ENCODE measurements at places on chromosomes 13 and 19.

DNA sequence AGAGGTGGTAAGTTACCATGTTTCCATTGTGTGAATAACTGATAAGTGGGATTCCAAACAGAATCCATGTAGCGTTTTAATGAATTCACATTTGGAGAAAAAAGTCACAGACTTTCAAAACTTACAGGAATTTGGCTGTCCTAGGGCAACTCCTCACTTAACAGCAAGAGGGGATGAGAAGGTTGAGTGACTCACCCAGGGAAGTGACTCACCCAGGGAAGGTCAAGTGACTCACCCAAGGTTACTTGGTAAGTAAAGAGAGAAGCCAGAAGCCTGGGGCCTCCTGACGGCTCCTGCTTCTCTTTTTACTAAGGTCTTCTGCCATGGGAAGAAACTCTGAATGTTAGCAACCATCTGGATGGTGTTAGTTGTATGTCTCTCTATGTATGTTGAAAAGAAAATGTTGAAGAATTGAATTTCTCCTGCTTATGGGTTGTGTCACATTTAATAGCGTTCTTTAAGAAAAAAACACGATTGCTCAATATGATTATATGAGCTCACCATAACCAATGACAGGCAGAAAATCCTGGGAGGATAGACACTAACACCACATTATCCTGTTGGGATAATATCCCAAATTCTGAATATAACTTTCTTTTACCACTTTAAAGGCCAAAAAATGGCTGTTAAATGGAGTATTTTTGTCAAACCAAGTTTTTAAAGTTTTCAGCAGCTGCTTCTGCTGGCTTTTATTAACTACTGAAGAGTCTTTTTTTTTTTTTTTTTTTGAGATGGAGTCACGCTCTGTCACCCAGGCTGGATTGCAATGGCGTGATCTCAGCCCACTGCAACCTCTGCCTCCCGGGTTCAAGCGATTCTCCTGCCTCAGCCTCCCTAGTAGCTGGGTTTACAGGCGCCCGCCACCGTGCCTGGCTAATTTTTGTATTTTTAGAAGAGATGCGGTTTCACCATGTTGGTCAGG, 195.6 kb downstream of the GGACT start:
- peak; percentile 99 for DNase-seq

DNA sequence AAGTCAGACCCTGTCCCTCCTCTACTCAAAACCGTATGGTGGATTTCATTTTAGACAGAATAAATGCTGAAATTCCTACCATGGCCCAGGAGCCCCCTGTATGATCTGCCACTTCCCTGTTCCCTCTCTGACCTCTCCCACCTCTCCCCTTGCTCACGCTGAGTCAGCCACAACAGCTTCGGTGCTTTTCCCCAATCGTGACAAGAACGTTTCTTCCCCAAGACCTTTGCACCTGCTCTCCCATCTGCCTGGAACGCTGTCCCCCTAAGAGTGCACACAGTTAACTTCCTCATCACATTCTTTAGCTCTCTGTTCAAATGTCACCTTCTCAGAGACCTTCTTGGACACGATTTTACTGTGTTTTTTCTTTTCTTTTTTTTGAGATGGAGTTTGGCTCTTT, 2.3 kb downstream of the VRK3 start:
- DNase-seq: no peak

DNA sequence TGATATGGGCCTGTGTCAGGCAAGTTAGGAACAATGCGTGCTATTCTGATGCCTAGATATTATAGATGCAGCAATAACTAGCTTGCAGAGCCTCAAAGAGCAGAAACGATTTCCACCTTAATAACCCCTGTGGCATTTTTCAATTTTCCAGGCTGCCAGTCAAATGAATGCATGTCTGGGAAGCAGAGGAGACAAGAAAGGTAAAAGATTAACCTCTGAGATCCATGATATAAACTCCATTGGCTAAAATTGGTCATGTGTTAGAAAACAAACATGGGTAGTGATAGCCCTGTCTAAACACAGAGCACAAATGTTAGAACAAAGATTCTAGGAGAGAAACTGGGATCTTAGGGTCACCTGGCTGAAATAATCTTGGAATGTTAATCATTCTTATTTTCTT, 811.1 kb downstream of the DIAPH3 start:
- DNase-seq: no peak

- DNase-seq: no peak
Measured at GRCh38 chr19:27679905-27680304, 1533.0 kb downstream of the UQCRFS1 start.

- DNase-seq: no peak
Measured at GRCh38 chr13:46355901-46356590, 31.0 kb downstream of the RUBCNL start.

DNA sequence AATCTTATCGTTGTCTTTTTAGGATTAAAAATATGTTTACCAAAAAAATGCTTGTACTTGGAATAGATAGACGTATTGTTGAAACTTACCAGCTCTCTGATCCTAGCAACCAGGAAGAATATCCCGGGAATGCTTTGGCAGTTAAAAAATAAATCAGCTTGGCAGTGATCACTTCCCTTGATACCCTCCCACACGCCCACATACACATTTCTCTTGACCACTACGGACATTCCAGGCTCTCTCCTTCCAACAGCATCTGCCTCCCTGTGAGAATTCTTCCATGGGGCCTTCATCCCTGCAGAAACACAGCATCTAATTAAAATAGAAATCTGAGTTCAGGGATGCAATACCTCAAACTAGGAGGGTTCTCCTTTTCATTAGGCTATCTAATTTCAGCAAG, 57.9 kb downstream of the THSD1 start:
- DNase-seq: peak; percentile 53

DNA sequence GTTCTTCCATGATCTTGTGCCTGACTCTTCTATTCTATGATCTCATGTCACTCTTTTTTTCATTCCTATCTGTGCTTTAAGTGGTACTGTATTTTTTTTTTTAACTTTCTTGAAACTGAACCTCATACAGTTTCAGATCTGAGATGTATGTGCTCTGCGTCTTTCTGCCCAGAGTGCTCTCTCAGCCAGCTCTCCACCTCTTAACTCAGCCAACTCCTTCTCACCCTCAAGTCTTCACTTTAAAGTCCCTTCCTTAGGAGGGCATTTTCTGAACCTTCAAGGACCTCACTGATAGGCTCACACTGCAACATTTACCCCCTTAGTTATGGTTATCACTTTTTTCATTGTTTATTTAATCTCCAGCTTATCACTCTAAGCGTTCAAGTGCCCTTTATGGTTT, 158.7 kb downstream of the IRS2 start:
- no peak for DNase-seq

- DNase-seq: no peak
Measured at GRCh38 chr13:44435919-44436510, 62.4 kb downstream of the SERP2 start.

- no peak for DNase-seq
Measured at GRCh38 chr19:33686262-33686661, 64.5 kb downstream of the CHST8 start.

DNA sequence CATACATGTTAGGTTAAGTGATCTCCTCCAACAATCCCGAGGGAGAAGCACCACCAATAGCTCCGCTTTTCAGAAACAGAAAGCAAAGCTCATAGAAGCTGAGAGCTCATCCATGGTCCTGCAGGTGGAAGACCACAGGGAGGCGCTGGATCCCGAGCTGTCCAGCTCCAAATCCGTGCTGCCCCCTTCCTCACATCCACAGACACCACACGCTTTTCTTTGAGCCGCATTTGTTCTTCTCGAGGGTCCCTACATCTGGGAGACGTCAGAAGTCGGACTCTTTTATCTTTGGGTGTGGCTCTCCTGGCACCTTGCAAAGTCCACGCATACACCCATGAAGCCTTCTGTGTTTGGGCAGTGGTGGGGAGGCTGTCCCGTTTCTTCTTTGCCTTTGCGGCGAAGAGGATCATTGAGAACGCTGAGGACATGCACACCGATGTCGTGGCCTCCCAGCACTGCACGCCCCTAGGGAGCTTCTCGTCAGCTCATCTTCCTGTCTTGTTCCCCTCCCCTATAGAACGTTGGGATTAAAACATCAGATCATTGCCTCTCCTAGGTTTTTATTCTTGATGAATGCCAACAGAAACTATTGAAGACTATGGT, 184.8 kb downstream of the TEX29 start:
- DNase-seq: no peak

DNA sequence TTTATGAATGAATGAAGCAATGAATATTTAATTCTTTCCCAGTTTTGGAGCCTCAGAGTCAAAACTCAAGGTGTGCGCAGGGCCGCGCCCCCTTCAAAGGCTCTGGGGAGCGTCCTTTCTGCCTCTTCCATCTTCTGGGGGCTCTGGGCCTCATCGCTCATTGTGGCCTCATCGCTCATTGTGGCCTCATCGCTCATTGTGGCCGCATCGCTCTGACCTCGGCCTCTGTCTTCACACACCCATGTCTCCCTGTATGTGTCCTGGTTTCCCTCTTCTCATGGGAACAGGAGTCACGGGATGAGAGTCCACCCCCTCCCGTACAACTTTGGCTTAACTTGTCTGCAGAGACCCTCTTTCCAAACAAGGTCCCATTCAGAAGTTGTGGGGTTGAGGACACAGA, 3.2 kb upstream of the MEX3D start:
- no peak for DNase-seq

DNA sequence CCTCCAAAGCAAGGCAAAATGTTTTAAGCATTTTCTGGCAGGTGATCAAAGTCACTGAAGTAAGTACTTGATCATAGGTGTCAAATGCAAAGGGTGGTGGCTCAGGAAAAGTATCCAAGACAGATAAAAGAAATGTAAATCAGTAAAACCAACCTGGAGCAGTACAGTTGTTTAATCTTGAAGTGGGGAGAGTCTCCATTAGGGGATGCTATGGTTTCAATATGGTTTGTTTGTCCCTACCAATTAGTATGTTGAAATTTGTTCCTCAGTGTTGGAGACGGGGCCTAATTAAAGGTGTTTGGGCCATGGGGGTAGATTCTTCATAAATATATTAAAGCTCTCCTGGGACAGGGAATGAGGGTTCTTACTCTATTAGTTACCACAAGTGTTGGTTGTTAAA, 1781.7 kb upstream of the PRR20A start:
- DNase-seq: no peak

DNA sequence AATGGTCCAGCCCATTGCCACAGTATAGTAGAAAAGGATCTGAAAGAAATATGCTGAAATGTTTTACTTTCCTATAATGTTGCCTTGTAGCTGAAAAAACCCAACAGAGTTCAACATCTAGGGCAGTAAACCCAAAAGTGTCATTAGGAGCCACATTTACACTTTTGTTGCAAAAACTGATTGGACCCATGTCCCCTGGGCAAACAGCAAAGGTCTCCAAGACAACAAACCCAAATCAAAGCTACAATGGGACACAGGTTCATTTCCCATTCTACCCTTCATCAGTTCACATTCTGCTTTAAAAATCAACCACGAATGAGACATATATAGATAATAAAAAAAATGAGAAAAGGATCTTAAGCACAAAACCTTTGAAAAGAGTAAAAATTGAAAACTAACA, 744.8 kb downstream of the PCDH17 start:
- no peak for DNase-seq

GRCh38 chr19:35408284-35409171, 37.7 kb downstream of the GPR42 start:
- DNase-seq: no peak

DNA sequence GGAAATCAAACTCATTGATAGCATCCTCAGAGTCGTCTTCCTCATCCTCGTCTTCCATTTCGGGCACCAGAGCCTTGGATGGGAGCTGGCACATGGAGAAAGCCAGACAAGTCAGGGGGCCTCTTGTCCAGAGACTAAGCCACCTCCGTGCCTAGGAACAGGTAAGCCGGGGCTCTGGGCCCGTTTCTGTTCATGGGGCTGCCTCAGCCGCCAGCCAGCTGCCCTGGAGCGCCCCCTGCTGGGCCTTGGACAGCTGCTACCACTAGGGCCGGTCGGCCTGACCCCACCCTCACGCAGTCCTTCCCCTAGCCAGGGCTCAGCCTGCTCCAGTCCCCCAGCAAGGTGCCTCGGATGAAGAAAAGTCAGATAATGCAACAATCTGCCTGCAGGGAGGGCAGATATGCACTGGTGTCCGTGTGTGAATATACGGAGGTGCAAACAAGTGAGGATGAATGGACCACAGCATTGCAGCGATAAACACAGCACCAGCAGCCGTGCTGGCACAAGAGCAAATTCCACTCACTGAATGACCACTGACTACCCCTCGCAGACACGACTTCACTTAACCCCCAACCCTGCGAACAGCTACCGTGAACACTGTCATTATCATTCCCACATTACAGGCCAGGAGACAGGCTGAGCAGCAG, 11.9 kb upstream of the PRKD2 start:
- DNase-seq: peak; percentile 35

GRCh38 chr13:24280720-24281119, 28.7 kb upstream of the C1QTNF9 start:
- DNase-seq: no peak

DNA sequence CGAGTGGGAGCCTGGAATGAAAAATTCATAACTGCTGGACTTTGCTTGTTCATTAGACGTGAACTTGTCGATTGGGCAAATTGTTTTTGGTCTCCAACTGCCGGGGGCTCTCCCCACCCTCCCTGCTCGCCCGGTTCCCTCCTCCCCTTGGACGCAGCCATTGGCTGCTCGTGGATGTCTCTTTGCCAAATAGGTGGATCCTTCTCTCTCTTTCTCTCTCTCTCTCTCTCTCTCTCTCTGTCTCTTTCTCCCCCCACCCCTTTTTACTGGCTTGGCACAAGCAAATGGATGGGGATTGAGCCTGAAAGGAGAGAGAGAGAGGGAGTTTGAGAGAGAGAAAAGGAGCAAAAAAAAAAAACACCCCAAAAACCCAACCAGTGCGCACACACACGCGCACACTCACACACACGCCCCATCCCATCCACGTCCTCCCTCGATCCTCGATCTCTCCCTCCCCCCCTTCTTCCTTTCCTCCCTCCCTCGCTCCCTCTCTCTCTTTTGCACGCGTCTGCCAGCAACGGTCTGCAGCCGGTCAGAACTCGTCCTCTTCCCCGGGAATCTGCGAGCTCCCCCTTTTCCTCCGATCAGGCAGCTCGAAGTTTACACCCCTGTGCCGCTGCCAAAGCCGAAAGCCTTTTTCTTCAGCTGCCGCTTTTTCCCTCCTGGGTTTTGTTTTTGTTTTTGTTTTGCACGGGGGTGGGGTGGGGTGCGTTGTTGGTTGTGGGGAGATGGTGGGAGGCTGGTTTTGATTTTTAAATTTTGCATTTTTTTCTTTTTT, 27.8 kb downstream of the NFIX start:
- peak; percentile 96 for DNase-seq

GRCh38 chr19:32343550-32344262, 1.7 kb upstream of the ZNF507 start:
- DNase-seq: no peak

DNA sequence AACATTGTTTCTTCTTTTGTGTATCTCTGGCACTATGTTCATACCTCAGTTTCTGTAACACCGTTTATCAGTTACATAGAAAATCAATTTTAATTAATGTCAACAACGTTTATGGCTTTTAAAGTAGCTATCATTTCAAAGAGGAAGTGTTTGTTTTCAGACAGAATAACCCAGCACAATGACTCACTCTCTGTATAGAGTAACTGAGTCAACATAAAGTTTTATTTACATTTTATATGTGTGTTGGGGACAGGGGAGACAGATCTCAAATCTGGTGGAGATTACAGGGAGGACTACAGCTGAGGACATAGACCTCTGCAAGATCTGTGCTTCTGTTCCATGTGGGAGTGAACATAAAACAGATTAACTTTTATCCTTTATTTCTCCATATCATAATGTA, 2590.1 kb downstream of the PCDH9 start:
- DNase-seq: no peak
